Hematopoietic multipotent progenitor cell treated with erythropoietin and hydrocortisone succinate and interleukin-3 and kit ligand, for 15 days (in vitro differentiated cells): ENCODE measurements at places on chromosomes 6 and 20.

- no peak for DNase-seq
Observed at GRCh38 chr20:17859616-17860232, 108.9 kb downstream of the SNX5 start.

DNA sequence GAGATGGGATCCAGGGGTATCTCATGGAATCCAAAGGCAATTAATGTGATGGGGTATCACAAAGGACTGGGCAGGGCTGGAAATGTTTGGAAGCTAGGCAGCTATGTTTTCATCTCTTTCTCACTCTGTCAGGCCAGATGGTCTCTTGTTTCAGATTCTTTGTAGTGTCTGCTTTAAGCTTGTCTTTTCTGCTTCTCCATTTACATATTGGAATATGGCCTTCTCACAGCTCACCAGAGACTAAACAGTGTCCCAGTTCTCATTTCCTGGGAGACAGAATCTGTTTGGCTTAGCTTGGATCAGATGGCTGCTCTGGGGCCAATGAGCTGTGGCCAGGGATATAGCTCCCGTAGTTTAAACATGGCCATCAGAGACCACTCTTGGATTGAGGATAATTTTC lies 78.9 kb downstream of the SLC35F1 start:
- no peak for DNase-seq

- no peak for DNase-seq
Observed at GRCh38 chr6:7640607-7641577, 50.9 kb downstream of the SNRNP48 start.

DNA sequence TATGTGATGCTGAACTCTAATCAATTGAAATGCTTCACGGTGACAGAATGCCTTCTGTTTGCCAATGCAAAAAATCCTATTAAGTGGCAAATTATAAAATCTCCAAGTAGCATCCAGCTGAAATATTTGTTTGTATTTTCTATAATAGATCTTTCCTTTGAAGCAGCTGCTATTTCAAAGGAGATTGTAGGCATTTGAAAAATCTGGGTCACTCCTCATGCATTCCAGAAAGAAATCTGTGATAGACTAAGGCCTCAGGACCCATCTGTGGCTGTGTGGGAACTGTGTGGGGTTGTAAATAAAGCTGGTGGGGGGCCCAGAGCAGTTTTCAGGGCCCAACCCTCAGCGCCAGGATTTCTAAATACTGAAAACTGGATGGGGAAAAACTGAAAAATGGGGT lies 216.9 kb upstream of the ARG1 start:
- no peak for DNase-seq

GRCh38 chr6:133369773-133370272 lies 128.7 kb downstream of the EYA4 start:
- no peak for DNase-seq

GRCh38 chr6:26249707-26249956 lies 115.4 kb upstream of the BTN3A2 start:
- DNase-seq: peak; percentile 64

GRCh38 chr6:68988698-68989097 lies 353.6 kb downstream of the ADGRB3 start:
- no peak for DNase-seq

- no peak for DNase-seq
Observed at GRCh38 chr6:37048403-37048850, 43.0 kb downstream of the FGD2 start.

- DNase-seq: no peak
Observed at GRCh38 chr6:158303210-158303731, 9.0 kb upstream of the TULP4 start.

- DNase-seq: no peak
Observed at GRCh38 chr20:10659651-10660601, 13.9 kb downstream of the JAG1 start.

DNA sequence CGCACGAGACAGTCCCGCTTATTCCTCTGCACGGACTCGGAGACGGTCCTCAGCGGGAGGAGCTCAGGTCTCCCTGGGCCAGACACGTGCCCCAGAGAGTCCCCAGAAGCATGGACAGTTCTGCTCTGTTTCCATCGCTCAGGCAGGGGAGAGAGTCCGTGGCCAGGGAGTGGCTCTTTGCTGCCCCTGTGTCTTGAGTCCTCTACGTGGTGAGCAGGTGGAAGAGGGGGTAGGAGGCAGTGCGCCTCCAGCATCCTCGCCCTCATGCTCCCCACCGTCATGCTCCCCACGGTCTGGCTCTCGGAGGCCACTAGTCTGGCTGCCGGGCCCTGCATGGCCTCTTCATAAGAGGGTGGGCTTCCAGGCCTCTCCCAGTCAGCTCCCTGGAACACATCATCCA lies 8.9 kb downstream of the TAGAP start:
- no peak for DNase-seq

DNA sequence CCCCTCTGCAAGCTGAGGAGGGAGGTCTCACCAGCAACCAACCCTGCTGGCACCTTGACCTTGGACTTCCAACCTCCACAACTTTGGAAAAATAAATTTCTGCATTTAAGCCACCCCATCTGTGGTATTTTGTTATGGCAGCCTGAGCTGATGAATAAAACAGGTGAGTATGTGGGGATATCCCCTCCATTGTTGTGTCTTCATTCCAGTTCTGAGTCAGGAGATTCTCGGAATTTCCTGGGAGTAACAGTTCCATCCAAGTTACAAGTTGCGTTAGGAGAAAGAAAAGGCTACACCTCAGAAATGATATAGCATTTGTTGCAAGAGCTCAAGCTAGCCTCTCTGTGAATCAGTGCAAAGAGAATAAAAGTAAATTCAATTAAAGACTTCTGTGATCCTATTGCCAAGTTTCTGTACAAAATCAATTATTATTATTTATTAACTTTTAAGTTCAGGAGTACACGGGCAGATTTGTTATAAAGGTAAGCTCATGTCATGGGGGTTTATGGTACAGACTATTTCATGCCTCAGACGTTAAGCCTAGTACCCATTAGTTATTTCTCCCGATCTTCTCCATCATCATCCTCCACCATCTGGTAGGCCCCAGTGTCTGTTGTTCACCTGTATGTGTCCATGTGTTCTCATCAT lies 153.0 kb downstream of the NKAIN2 start:
- no peak for DNase-seq

- no peak for DNase-seq
Observed at GRCh38 chr6:14922706-14923460, 323.0 kb upstream of the JARID2 start.

GRCh38 chr6:95529762-95530161 lies 47.6 kb upstream of the MANEA start:
- no peak for DNase-seq

GRCh38 chr20:37987602-37988290 lies 45.5 kb downstream of the TTI1 start:
- DNase-seq: peak; percentile 69

- DNase-seq: no peak
Observed at GRCh38 chr6:44676826-44677433, 289.4 kb downstream of the CDC5L start.

DNA sequence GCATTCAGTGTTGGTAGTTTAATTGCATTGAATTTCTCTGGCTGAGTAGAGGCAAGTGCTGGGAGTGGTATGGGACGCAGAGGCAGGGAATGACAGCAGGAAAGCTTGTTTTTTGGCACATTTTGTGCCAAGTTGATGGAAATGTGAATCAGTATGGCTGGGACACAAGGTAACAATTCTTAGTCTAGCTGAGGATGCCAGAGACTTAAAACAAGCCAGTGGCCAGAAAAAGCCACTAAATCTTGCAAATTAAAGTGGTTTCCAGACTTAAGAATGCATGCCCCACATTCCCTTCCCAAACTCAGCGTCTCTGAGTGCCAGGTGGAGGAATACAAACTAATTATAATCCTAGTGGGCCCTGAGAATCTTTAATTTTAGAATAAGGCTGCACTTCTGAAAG lies 35.9 kb downstream of the PPARD start:
- no peak for DNase-seq

DNA sequence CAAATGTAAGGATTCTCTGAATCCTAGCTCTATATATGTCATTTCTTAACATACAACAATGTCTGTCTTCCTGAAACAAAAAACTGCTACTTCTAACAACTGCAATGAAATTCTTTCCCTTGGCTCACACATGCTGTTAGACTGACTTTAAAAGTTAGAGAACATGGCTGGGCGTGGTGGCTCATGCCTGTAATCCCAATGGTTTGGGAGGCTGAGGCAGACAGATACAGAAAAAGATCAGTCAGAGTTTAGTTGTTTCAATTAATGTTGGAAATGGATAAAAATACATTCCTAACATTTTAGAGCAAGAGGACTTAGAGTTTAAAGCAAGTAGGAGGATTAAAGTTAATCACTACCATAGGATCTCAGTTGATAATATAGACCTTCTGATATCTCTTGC lies 28.7 kb upstream of the KIAA1586 start:
- DNase-seq: no peak

DNA sequence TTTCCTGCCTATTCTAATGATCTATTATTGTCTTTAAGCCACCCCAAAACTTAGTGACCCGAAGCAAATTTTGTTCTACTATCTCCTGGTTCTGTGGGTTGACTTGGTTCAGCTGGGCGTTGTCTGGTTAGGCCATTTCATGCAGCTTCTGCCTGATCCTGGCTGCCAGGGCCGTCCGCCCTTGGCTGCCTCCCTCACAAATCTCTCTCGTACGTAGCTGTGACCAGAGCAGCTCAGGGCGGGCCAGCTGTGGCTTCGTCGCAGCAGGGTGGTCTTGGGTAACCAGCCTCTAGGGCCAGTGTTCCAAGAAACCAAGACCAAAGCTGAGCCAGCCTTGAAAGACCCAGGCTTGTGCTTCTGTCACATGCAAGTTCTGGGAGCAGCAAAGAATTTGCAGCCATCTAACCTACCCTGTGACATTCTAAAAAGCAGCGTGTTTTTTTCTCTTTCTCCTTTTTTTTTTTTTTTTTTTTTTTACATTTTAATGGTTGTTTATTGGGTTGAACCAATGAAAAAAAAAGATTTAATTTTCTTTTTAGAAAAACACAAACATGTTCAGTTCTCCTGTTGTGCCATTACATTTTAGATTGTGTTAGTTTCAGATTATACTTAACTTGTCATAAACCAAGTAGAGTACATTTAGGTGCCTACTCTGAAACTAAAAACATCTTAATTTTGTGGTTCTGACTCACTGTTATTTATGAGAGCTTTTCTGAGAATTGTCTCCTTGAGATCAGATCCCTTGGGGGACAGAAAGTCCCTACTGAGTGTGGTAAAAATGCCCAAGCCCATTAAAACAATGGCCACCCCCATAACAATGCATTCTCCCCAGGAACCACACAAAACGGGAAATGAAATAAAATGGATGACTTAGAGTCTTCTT lies 83.9 kb downstream of the ZDHHC14 start:
- peak; percentile 36 for DNase-seq

GRCh38 chr6:35419417-35419816 lies 32.7 kb upstream of the FANCE start:
- no peak for DNase-seq

GRCh38 chr6:45786355-45786781 lies 229.3 kb downstream of the CLIC5 start:
- DNase-seq: no peak

- DNase-seq: no peak
Observed at GRCh38 chr6:170083236-170084051, 207.4 kb downstream of the DLL1 start.

- DNase-seq: no peak
Observed at GRCh38 chr20:8227293-8227692, 95.2 kb downstream of the PLCB1 start.

- DNase-seq: no peak
Observed at GRCh38 chr6:74676906-74677305, 528.9 kb downstream of the COL12A1 start.

- DNase-seq: no peak
Observed at GRCh38 chr6:143621876-143622605, 55.7 kb upstream of the PHACTR2 start.

GRCh38 chr6:4420160-4420865 lies 284.9 kb upstream of the ECI2 start:
- DNase-seq: no peak

DNA sequence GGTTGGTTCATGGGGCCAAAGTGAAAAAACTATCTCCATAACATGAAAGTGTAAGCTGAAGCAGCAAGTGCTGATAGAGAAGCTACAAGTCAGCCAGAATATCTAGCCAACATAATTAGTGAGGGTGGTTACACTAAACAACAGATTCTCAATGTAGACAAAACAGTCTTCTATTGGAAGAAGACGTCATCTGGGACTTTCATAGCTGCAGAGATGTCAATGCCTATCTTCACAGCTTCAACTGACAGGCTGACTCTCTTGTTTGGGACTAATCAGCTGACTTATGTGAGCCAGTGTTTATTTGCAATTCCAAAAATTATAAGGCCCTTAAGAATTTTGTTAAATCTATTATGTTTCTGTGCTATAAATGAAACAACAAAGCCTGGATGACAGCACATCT lies 63.2 kb downstream of the GMDS start:
- no peak for DNase-seq

DNA sequence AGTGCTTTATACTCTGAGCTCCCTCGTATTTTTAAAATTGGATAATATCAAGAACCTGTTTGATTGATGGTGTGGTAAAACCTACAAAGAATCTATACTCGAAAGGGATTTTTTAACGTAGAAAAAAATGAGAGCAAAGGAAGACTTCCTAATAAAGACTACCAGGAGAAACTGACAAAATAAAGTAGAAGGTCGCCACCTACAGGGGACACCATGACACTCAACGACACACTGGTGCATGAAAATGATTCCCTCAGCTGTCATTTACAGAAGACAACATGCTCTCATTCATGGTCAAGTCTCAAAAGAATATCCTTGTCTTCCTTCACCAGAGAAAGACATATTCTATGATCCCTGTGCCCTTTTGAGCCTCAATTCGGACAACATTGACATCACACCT lies 10.1 kb upstream of the NHSL1 start:
- no peak for DNase-seq

DNA sequence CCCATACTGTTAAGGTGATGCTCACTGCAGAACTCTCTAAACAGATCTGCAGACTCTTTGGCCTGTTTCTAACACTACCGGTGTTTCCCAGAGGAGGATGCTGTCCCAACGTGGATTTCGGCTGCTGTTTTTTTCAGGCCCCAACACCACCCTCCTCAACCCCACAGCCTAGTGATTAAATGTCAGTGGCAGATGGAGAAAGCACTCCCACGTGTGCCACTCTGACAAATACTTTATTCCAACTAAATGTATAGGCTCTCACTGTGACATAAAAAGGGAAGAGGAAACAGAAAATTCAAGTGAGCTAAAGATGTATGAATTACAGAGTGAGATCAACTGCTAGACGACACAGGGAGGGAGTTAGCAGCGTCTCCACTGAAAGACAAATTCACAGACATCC lies 3.6 kb downstream of the TBC1D20 start:
- DNase-seq: no peak

DNA sequence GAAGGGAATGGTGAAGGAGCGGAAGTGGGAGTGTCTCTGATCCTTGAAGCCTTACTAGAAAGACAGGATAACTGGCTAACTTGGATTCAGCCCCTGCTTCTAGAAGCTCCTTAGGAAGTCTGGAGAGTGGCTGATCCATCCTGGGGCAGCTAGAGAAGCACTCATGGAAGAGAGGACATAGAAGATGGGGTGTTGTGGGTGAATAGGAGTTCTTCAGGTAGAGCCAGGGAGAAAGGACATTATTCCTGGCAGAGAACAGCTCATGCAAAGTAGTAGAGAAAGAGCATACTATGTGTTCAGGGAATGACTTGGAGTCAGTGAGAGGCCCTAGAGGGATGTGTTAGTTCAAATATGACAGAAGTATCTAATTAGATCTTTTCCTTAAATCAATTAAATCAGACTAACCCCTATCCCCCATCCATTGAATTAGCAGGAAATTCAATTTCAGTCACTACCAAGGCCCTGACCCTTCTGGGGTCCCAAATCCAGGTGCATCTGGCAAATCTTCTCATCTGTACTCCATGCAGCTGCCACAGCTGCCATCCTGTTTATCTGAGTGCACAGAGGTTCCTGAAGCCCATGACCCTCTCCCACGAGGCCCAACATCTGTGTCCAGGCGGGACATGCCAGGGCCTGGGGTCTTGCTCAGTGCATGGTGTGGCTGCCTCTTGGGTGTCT lies 130.7 kb downstream of the DHX35 start:
- DNase-seq: no peak
